M059J (cell line): ENCODE measurements at places on chromosomes 11 and 22.

GRCh38 chr11:134645576-134645975, 233.5 kb upstream of the B3GAT1 start:
- no peak for DNase-seq

GRCh38 chr22:45397806-45398205, 15.6 kb downstream of the SMC1B start:
- DNase-seq, result no peak

DNA sequence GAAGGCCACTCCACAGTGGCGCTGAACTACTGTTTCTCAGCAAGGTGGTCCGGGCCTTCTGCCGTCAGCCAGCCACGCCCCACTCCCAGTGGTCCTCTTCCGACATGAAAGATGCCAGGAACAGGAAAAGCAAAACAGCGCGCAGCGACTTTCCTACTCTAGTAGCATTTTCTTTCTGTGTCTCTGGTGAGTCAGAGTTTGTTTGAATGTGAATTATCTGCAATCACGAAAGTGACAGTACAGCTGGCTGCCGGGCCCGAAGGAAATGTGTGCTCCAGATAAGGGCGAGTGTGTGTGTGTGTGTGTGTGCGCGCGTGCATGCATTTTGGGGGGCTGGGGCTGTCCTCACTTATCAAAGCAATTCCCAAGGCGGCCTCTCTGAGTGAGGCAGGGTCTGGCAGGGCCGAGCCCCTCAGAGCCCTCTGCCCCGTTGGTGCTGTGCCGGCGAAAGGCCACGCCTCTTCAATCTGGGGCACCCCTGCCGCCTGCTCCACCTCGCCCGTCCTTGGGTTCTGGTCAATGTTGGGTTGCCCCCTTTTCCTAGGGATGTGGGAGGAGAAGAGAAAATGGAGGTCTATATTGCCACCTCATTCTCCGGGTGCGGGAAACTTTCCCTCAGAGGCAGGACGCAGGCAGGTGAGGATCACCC, 288.5 kb downstream of the KIRREL3 start:
- no peak for DNase-seq

DNA sequence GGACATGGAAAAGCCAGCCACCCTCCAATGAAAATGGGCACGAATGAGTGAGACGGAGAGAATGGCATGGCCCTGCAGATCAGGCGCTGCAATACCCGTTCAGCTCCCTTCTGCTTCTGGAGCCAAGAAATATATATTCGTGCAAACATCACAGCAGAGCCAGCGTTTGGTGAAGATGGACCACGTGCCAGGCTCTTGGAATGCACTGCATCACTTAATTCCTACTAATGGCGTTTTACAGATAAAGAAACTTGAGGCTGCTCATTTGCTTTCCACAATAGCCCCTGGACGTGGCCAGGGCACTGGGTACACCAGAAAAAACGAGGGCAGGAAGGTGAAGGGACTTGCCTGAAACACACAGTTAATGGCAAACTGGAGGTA, 1.6 kb upstream of the FXYD2 start:
- no peak for DNase-seq

- peak; percentile 39 for DNase-seq
These were observed 6.6 kb upstream of the FUT4 start for GRCh38 chr11:94537031-94537600.

GRCh38 chr11:2086239-2087040, 52.7 kb downstream of the IGF2 start:
- no peak for DNase-seq

GRCh38 chr11:75625991-75626888, 42.6 kb downstream of the MAP6 start:
- peak; percentile 90 for DNase-seq

DNA sequence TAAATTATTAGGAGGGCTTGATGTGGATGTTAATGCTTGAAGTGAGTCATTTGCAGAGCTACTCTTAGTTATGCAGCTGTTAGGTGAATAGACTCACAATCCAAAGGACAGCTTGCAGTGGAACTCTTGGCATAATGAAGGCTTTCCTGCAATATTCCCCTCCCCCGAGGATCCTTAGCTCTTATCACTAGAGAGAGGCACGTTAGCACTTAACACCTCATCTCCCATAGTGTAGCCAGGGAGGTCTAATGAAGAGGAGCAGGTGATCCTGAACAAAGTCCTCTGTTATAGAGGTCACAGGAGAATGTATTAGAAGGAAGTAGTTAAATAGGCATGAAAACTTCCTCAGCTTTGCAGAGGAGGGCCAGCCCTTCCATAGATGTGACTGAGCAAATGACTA, 919.2 kb upstream of the FAT3 start:
- DNase-seq, result no peak

- DNase-seq, result no peak
These were observed 95.8 kb upstream of the RCN1 start for GRCh38 chr11:31995032-31995431.

DNA sequence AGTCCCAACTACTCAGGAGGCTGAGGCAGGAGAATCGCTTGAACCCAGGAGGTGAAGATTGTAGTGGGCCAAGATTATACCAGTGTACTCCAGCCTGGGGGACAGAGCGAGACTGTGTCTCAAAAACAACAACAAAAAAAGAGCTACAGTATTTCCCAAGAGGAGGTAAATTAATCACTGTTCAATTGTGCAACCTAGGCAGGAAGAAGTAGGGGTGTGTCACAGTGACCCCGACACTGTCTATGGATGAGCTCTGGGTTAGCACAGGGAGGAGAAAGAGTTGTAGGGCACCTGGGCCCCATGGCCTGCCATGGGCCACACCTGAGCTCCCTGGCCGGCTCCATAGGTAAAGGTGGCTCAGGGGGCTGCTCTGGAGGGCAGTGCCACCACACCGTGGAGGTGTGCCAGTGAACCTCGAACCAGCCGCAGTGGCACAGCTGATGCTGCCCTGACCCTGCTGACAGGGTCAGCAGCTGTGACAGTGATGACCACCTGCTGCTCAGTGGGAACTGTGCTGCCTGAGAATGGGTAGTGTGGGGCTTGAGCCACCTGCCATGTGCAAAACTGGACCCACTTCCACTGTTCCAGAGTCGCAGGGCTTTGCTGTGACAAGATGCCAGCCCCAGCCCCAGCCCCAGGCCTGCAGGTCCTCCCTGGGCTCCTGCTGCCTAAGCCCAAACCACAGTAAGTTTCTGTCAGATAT, 84.0 kb upstream of the PITPNB start:
- DNase-seq, result no peak

DNA sequence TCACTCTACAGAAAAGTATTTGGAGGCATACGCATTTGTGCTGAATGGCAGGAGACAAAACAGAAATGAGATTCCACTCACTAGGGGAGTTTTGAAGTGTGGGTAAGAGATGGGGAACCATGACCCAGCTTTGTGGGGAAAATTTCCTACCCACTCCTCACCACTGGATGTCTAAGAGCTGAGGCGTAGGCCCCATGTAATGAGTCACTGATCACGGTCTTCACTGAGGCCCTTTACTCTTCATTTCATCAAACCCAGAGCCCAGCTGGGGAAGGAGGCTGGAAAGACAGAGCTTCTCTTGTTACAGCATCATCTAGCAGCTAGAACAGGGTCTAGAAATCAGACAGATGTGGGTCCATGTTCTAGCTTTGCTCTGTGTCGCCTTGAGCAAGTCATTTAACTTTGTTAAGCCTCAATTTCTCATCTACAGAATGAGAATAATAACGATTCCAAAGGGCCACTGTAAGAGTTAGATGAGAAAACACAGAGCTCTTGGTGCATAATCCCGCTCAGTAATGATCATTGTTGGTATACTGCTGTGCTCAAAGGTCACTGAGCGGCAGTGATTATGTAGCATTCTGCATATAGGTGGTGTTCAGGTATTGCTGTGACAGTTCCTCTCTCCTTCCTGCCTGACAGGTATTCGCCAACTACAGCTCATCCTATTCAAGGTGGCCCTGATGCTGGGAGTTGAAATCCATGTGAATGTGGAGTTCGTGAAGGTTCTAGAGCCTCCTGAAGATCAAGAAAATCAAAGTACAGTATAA, 97.2 kb downstream of the MICAL2 start:
- DNase-seq, result peak; percentile 89

- peak; percentile 94 for DNase-seq
These were observed 15.3 kb downstream of the CADM1 start for GRCh38 chr11:115488945-115489344.

DNA sequence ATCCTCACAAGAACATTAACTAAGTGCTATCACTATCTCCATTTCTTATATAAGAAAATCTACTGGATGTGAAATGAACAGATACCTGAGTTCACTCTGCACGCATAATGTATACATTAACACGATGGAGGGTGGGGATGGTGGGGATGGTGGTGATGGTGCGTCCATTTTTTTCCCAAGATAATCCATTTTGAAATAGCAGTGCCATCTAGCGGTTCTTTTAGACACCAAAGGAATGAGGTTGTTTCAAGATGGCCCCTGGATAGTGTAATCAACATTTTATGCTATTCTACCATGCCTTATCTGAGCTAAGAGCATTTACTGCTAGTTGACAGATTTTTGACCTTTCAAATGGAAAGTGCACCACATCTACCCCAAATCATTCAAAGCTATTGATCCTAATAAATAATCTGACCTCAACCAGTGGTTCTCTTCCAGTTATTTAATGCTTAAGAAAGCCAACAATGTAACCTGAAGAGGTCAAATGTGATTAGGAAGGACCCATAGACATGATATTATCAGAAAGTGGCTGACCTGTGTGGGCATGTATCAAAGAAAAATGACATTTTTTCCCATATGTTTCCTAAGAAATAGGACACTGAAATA, 714.7 kb upstream of the TENM4 start:
- DNase-seq, result peak; percentile 47

GRCh38 chr22:37128555-37129281, 19.2 kb upstream of the TMPRSS6 start:
- no peak for DNase-seq

- DNase-seq, result no peak
These were observed 68.8 kb downstream of the LRRC32 start for GRCh38 chr11:76601724-76602123.

- peak; percentile 70 for DNase-seq
These were observed 6.8 kb upstream of the INSC start for GRCh38 chr11:15107730-15108515.

GRCh38 chr11:1077417-1078119, 2.9 kb downstream of the MUC2 start:
- DNase-seq, result no peak

- DNase-seq, result no peak
These were observed 86.8 kb downstream of the SLC1A2 start for GRCh38 chr11:35332524-35332923.

DNA sequence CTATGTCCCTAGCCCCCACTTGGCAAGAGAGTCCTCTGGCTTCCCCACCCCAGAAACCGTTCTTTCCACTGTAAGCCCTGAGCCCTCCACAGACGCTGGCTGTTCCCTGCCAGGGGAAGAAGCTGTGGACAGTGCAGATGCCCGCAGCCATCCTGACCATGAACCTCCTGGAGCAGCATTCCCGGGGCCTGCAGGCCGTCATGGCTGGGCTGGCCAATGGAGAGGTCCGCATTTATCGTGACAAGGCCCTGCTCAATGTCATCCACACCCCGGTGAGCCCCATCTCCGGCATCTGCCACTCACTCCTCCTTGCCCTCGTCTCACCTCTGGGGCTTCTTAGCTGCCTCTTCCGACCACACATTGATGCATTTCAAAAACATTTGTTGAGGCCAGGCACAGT, 13.2 kb downstream of the BBS1 start:
- no peak for DNase-seq

- peak; percentile 60 for DNase-seq
These were observed 36.4 kb downstream of the PIK3C2A start for GRCh38 chr11:17171343-17171742.

DNA sequence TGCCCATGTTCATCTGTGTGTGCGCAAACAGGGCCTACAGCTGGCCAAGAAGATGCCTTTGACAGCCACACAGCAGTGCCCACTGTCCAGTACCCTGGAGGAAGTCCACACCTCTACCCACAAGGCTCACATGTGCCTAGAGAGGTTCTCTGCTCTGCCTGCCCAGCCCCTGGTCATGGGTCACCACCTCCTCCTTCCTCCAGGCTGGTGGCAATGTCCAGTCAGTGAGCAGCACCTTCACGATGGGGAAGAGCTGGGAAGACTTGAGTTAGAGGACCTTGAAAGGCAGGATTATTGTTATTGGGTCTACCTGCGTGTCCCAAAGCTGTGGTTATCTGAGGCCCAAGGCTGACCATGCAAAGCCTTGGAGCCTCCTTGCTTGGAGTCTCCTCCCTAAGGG, 28.4 kb upstream of the TTC12 start:
- no peak for DNase-seq

GRCh38 chr11:75170516-75171201, 19.8 kb downstream of the SLCO2B1 start:
- no peak for DNase-seq
